Right renal pelvis (tissue), 4 donors: ENCODE measurements at places on chromosomes 3 and 15. TPM values are rescaled to one million over a fixed set of nuclear protein-coding genes. Genes with fewer than 3 reads are reported as not detected.

DNA sequence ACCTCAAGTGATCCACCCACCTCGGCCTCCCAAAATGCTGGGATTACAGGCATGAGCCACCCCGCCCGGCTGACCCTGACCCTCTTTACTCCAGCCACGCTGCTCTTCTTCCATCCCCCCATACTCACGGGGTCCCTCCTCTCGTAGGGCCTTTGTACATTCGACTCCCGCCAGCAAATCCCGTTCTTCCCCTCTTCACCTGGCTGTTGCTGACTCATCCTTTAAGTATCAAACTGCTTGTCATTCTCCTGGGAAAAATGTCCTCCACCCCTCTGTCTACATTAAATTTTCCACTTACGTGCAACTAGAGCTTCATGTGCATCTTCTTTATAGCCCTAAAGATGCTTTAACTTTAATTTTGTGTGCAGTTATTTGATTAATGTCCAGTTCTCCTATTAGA, 203.1 kb downstream of the OPA1 start:
- no peak for DNase-seq

- no peak for DNase-seq
These were observed 165.1 kb upstream of the ATP10A start for GRCh38 chr15:26028086-26028740.

DNA sequence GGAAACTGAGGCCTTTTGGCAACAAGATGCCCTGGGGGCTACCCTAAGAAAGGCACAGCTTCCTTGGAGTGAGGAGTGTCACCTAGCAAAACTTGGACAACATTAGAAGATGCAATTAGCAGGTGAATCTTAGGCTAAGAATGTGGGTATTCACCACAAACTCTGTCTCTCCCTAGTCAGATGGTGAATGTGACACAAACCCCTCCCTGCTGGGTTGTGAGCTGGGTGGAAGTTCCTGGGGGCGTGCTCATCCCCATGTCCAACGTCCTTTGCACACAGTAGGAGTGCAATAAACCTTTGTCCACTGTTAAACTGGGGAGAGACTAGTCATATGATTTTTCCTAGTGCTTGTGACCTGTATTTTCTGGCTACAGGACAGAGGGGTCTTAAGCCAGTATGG, 67.1 kb upstream of the SH3GL3 start:
- DNase-seq = no peak

DNA sequence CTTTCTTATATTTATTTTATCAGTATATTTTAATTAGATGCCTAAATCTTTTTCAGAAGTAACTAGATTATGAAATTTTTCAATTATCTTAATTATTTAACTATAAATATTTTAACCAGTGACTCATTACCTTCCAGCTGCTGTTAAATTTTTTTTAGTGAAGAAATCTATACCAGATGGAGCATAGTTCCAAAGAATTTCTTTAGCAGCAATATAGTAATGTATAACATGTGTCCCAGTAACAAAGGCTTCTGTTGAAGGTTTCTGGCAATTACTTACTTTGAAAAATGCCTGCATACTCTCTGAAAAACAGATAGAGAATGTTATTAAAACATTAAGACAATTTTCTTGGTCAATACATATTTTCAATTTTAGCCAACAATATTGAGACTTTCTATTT, 45.1 kb upstream of the CP start:
- DNase-seq = no peak

GRCh38 chr3:169591983-169592644, 71.4 kb downstream of the MECOM start:
- no peak for DNase-seq

GRCh38 chr15:66823601-66824000, 121.6 kb downstream of the SMAD6 start:
- DNase-seq = no peak

- DNase-seq = no peak
These were observed 24.4 kb upstream of the SLC24A5 start for GRCh38 chr15:48096355-48096786.

DNA sequence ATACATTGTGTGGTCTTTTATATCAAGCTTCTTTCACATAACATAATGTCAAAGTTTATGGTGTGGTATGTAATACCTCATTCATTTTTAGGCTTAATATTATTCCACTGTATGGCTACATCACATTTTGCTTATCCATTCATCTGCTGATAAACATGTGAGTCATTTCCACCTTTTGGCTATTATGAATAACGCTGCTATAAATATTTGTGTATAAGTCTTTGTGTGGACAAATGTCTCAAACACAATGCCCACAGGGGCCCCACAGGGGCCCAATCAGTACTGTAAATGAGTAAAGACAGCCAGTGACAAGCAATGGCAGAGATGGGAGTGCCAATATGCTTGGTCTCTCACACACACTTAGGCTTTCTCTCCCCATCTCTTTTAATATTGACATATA, 54.2 kb downstream of the PIK3R4 start:
- DNase-seq = no peak

DNA sequence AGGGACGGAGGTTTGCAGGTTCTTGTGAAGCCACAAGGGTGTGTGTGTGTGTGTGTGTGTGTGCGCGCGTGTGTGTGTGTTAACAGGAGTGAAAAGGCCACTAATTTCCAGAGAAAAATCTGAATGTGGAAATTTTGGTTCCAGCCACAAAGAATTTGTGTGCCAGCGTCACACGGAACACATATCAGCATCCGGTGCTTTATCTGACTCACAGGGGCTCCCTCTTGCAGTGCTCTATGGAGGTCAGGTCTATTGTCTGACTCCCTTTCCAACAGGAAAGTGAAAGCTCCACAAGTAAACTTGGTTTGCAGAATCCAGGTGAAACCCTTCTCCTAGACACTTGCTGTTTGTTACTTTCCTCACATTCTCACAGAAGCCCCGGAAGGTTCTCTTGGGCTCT, 6.2 kb downstream of the CLDN11 start:
- no peak for DNase-seq

DNA sequence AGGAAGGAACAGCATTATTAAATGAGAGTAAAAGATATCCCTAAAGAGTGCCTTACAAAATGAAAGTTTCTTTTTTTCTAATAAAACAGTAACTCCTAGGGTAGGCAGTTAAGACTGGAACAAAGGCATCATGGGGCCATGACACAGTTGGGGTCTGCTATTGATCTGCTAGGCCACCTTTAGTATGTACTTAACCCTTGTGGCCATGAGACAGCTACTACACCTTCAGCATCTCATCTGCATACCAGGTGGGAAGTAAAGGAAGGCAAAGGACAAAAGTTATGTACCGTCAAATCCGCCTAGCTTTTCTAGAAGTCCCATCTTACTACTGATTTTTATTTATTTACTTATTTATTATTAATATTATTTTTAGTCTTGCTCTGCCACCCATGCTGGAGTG, 93.8 kb upstream of the FHIT start:
- no peak for DNase-seq

- DNase-seq = no peak
These were observed 600.0 kb downstream of the ROBO1 start for GRCh38 chr3:79167651-79168416.

GRCh38 chr3:8317661-8318649, 183.7 kb upstream of the LMCD1 start:
- no peak for DNase-seq

- no peak for DNase-seq
These were observed 628.5 kb downstream of the ROBO2 start for GRCh38 chr3:77668376-77668775.

DNA sequence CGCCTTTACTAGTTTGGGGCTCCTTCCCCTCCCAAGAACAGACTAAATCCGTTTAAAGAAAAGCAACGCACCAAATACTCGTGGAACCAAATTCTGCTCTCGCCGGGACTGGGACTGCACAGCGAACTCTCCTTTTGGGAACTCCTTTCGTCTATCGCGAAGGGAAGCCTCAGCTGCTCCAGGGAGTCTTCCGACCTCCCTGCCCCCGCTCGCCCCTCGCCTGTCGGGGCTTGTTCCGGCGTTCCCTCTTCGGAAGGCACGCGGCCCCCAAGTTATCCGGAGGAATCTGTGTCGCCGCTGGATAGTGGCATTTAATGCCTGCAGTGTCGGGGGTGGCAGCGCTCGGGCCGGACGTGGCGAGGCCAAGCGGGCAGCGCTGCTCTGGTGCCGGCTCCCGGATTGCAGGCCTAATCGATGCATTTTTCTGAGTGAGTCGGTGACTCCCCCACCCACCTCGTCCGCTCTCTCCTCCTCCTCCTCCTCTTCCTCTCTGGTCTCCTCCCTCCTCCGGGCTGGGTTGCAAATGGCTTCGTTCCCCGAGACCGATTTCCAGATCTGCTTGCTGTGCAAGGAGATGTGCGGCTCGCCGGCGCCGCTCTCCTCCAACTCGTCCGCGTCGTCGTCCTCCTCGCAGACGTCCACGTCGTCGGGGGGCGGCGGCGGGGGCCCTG, at the start of gene TRIM71:
Gene TRIM71, plus strand, starts transcription at position 440 of the 671 bp plus-strand sequence. Its CDS starts 84 bp downstream, at position 524.
- no peak for DNase-seq

GRCh38 chr15:52369030-52369429, 73.4 kb upstream of the MYO5C start:
- no peak for DNase-seq

GRCh38 chr3:153970741-153971347, 150.3 kb upstream of the ARHGEF26 start:
- DNase-seq = no peak

DNA sequence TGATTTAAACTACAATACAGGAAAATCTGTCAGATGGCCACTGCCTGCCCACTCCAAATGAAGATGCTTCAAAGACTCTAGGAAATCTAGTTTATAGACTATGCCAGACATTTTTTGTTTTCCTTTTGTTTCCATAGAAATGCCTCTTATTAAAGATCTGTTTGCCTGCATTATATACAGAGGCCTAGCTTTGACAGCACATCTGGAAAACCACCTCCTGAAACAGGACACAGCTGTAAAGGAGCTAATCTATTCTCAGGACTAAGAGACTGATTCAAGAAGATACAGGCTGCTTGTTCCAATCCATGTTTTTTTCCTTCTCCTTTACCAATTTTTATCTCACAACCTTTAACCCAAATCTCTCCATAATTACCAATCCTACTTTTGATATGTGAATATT, 75.3 kb upstream of the STRIT1 start:
- DNase-seq = no peak

DNA sequence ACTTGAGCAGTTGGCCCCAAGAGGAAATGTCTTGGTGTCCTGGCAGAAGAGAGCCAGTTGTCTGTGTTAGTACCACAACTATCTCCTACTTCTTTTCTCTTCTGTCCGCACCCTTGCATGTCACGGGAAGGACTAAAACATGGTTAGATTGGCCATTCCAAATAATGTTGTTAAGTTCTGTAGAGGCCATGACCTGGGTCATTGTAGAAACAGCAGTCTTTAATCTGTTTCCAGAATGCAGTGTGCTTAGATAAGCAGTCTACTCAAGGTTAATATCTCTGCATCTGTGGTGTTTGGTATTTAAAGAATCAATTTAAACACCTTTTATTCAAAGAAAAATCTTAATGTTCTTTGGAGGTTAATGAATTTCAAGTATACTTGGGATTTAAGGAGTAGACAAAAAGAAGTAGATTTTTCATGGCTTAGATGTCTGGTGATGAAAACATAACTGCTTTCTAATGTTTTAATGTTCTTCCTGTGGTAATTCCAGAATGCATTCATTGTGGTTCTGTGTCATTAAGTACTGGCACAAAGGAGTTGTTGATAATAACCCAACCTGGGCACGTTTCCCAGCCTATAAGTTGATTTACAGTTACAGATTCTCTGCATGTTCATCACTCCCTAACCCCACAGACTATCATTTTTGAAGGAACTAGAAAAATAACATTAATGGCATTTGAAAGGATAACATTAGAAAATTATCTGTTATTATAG, 58.9 kb downstream of the TMEM108 start:
- peak; percentile 14 for DNase-seq

DNA sequence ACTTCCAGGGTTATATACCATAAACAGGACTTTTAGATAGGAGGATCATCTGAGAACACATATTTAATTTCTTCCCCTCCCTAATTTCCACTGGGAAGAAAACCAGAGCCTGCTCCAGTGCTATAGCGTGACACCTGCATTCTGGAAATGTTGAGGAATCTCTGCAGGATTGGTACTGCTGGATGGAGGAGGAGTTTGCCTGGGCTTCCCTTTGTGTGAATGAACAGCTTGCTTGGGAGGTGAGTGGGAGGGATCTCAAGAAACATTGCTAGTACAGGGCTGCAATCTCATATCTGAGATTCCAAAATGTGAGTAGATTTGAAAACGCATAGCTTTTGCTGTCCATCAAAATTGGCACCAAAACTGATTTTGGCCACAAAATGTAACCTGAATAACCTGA, 295.9 kb upstream of the RGMA start:
- no peak for DNase-seq

- no peak for DNase-seq
These were observed 305.8 kb upstream of the THBS1 start for GRCh38 chr15:39275066-39275465.

- DNase-seq = no peak
These were observed 9.5 kb downstream of the MTHFS start for GRCh38 chr15:79887054-79887930.

- DNase-seq = peak; percentile 7
These were observed 795 bp upstream of the TCF12 start for GRCh38 chr15:56917652-56918045.

- no peak for DNase-seq
These were observed 2.0 kb upstream of the RNF111 start for GRCh38 chr15:58985443-58985842.

DNA sequence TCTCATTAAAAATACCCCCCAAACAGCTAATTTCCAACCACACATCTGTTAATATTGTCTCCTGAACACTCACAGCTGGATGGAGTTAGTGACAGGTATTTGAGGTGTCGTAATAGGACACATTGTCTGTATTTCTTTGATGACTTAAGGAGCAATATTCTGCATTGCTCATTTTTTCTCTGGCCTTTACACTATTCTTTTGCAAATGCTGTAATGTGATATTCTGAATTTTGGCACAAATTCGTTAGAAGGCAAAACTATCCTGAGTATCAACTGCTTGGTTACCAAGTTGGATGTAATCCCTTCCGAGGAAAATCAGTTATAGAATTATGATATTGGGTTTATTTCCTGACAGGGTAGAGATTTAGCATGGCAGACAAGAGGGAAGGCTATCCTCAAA, 1030.2 kb downstream of the MCTP2 start:
- DNase-seq = no peak

Gene COLQ
- 4.4 TPM for polyA plus RNA-seq

Gene TM4SF18
- 35.6 TPM for polyA plus RNA-seq

Gene ECE2
- polyA plus RNA-seq = not detected

Gene FOXL2NB
- polyA plus RNA-seq = not detected

Gene IL17RB
- polyA plus RNA-seq = 18.4 TPM

Gene C3orf20
- polyA plus RNA-seq = 0.09 TPM

Gene SLC24A5
- polyA plus RNA-seq = 0.17 TPM

Gene CIB2
- 39.1 TPM for polyA plus RNA-seq

Gene OGG1
- polyA plus RNA-seq = 61.9 TPM

Gene CYP1A1
- not detected for polyA plus RNA-seq

Gene ZNF502
- 11.2 TPM for polyA plus RNA-seq

Gene PLA2G4F
- 28.5 TPM for polyA plus RNA-seq

Gene SLC15A2
- 9.5 TPM for polyA plus RNA-seq

Gene LMLN
- polyA plus RNA-seq = 8.2 TPM

Gene CASR
- polyA plus RNA-seq = 27.4 TPM

Gene TERC
- not detected for polyA plus RNA-seq
